Occipital lobe (tissue), 3 donors: ENCODE measurements at places on chromosomes 6 and 20. TPM values are rescaled to one million over a fixed set of nuclear protein-coding genes. Genes with fewer than 3 reads are reported as not detected.
A peak's percentile ranks its signal among the peaks of the same experiment; 100 is the strongest.

DNA sequence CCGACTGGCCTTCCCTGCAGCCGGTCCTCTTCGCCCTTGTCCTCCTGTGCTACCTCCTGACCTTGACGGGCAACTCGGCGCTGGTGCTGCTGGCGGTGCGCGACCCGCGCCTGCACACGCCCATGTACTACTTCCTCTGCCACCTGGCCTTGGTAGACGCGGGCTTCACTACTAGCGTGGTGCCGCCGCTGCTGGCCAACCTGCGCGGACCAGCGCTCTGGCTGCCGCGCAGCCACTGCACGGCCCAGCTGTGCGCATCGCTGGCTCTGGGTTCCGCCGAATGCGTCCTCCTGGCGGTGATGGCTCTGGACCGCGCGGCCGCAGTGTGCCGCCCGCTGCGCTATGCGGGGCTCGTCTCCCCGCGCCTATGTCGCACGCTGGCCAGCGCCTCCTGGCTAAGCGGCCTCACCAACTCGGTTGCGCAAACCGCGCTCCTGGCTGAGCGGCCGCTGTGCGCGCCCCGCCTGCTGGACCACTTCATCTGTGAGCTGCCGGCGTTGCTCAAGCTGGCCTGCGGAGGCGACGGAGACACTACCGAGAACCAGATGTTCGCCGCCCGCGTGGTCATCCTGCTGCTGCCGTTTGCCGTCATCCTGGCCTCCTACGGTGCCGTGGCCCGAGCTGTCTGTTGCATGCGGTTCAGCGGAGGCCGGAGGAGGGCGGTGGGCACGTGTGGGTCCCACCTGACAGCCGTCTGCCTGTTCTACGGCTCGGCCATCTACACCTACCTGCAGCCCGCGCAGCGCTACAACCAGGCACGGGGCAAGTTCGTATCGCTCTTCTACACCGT lies 6.1 kb downstream of the UBD start:
- peak; percentile 54 for DNase-seq

DNA sequence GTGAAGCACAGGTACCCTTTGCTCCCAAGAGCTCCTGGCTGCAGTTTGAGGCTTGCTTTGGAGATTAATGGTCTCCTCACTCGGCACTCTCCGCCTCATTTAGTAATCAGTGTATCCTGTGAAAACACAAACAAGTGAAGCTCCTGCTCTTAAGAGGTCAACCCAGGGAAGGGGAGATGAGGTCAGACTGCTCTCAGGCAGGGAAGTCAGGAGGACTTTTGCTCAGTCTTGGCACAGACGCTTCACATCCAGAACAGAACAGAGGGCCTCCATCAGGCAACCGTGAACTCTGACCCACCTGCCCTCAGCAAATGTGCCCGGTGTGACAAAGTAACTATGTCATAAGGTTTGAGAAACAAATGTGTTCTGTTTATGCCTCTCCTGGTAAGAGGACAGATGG lies 428.8 kb upstream of the JARID2 start:
- no peak for DNase-seq

- peak; percentile 40 for DNase-seq
These were observed 9.7 kb upstream of the BPIFB1 start for GRCh38 chr20:33273117-33273851.

GRCh38 chr20:43721429-43722152 lies 5.2 kb downstream of the GTSF1L start:
- DNase-seq = no peak

GRCh38 chr6:163415620-163416556 lies 1.4 kb downstream of the QKI start:
- DNase-seq = no peak

DNA sequence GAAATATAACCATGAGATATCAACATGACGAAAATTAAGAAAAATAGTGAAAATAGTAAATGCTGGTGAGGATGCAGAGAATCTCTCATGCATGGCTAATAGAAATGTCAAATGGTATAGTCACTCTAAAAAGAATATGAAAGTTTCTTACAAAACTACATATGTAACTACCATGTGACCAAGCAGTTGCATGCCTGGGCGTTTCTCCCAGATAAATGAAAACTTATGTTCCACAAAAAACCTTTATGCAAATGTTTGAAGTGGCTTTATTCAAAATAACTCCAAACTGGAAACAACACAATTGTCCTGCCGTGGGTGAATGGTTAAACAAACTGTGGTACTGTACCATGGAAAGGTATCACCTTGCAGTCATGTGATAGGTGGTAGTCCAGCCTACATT lies 112.4 kb downstream of the HDGFL1 start:
- no peak for DNase-seq

- no peak for DNase-seq
These were observed 10.3 kb upstream of the IER3 start for GRCh38 chr6:30754631-30755030.

DNA sequence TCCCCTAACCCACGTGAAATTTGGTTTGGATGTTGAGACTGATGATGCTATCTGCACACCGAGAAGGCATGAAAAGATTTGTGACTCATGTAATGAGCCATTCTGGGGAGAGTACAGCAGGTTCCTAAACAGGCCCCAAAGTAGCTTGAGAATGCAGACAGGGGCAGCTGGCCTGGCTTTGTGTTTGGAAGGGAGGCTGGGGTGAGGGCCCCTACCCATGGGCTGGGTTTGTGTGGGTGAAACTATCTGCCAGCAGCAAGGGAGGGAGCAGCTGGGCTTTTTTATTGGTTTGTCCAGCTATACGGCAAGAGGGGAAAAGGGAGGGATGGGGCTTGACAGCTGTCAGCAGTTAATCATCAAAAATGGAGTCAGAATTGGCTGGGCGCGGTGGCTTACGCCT lies 87.0 kb upstream of the RNF24 start:
- DNase-seq = no peak

Gene MOXD1
- 18.6 TPM for total RNA-seq

Gene TXLNB
- total RNA-seq = 0.62 TPM
